ENCODE measurements at places on chromosomes 4 and X. TPM values are rescaled to one million over a fixed set of nuclear protein-coding genes. Genes with fewer than 3 reads are reported as not detected.

GRCh38 chr4:78542373-78542772, 9.2 kb upstream of the ANXA3 start:
- no peak for DNase-seq

Gene SPATA4
- total RNA-seq, result not detected

DNA sequence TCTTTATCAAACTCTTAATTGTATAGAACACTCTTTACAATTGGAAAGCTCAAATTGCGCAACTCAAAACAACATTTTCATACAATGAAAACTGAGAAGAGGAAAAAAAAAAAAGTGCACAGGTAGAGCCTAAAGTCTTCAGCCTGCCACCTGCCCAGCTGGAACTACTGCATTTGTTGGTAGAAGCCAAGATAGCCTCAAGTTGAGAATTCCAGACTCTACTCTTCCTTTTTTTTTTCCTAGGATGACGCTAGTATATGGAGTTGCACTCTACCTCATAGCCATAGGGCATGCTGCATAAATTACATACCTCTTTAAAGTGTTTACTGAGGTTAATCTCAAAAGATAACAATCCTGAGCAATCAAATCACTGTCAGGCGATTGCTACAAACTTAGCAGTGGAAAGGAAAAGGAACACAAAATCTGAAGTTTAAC, 13.6 kb downstream of the ABCG2 start:
- DNase-seq, result no peak

GRCh38 chr4:34293459-34293858, 1950.9 kb downstream of the ARAP2 start:
- no peak for DNase-seq

DNA sequence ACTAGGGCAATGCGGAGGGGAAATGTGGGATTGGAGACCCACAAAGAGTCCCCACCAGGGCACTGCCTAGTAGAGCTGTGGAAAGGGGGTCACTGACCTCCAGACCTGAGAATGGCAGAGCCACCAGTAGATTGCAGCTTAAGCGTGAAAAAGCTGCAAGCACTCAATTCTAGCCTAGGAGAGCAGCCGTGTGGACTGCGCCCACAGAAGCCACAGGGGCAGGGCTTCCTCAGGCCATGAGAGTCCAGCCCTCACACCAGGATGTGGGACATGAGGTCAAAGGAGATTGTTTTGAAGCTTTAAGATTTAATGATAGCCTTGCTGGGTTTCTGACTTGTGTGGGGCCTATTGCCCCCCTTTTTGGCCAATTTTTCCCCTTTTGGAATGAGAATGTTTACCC, 379.0 kb downstream of the INPP4B start:
- no peak for DNase-seq

GRCh38 chrX:2484721-2485648, 15.8 kb downstream of the DHRSX start:
- DNase-seq, result no peak

DNA sequence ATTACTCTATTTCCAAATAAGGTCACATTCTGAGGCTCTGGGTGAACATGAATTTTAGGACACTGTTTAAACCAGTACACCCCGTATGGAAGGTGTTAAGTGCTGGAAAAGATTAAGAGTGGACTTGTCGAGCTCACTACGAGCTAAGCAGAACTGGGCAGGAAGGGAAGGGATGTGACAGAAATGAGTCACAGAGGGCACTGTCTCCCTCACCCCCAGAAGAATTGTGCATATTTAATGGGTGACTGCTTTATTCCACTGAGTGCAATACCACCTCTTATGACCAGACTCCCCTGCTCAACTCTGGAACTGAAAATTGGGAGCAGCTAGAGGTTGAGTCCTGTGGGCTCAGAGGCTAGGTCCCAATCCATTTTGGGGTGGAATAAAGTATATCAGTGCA, 187.4 kb upstream of the RPS6KA3 start:
- DNase-seq, result no peak

Gene COX7B2
- not detected for total RNA-seq

- DNase-seq, result no peak
Measured at GRCh38 chr4:11878241-11878640, 449.5 kb upstream of the HS3ST1 start.

Gene NPNT
- 0.09 TPM for total RNA-seq

Gene WDR19
- total RNA-seq, result 33.0 TPM

- DNase-seq, result peak; percentile 60
Measured at GRCh38 chrX:75038925-75039324, 113.7 kb upstream of the NEXMIF start.

Gene TMEM31
- total RNA-seq, result not detected

Gene SMIM20
- 14.0 TPM for total RNA-seq

Gene EGF
- total RNA-seq, result under 0.01 TPM
